ENCODE measurements at places on chromosomes 12 and 14.

DNA sequence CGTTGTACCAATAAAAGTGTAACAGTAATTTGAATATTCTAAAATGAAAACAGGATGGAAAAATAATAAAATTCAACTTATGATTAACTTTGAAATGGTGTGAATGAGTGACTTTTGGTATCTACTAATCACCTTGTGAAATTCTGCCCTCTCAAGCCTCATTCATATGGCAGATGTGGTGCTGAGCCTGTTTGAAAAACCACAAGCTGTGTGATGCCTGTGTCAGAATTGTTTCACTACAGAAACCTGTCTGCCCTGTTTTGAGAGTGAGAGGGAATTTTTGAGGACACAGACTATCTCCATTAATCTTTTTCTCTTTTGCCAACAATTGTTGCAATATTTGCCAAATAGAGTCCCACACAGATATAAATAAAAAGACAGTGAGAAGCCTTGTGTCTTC is 3.9 kb upstream of the RNU6-7 start:
- no peak for DNase-seq

GRCh38 chr12:110936367-110937103 is 16.2 kb upstream of the MYL2 start:
- no peak for DNase-seq

DNA sequence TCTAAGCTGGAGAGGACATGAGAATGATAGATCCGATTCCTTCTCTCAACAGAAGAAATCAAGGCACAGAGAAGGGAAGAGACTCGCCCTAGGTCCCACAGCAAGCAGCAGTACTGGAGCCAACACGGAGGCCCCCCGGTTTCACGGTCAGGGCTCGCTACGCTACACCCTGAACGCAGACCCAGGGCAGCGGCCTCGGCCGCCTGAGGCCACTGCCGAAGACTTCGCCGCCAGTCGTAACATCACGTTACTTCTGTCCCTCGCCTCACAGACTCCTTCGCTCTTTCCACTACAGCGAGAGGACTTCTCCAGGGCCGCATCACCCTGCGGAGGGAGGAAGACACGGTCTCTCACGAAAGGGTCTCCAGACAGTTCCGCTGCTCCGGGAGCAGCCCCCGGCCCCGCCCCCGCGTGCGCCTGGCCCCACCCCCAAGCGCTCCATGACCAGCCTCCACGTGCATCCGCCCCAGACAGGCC is 411 bp upstream of the DCAF4 start:
- DNase-seq: no peak

DNA sequence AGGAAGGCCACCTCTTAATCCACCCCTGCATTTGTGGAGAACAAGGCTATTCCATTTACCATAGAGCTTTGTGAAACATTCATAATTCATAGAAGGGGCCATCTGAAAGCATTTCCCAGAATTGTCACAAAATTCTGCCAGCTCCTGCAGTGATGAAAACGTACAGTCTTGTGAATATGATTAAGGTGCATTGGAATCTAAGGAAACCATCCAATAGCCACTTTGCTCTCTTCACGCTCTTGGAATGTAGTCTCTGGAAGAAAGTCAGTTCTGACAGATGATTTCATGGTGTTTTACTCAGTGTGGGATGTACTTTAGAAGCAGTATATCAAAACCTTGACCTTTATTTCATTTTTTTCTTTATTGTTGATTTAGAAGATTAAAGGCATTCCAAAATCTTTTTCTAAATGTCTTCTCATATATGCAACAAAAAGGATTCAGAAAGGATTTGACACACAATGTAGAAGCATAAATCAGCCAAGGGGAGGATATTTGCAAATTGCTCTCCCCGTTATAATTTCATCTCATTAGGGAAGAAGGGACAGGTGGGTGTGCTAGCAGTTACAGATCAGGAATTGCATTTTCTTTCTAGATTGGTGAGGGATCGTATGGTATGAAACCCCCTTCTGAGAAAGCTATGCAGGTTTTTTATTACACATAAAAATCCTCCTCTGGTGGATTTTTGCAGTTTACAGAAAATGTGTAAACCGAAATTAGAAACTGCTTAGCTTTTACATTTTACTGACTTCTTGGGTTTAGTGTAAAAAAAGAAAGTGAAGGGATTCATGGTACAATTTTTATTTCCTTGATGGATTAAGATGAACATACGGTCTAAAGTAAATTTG is 390.2 kb downstream of the LRIG3 start:
- DNase-seq: no peak

GRCh38 chr14:103382376-103382775 is 2.8 kb upstream of the MARK3 start:
- DNase-seq: no peak

GRCh38 chr14:99062772-99063418 is 209.1 kb downstream of the BCL11B start:
- DNase-seq: no peak

- no peak for DNase-seq
Measured at GRCh38 chr12:110844551-110845338, 2.0 kb upstream of the CCDC63 start.

DNA sequence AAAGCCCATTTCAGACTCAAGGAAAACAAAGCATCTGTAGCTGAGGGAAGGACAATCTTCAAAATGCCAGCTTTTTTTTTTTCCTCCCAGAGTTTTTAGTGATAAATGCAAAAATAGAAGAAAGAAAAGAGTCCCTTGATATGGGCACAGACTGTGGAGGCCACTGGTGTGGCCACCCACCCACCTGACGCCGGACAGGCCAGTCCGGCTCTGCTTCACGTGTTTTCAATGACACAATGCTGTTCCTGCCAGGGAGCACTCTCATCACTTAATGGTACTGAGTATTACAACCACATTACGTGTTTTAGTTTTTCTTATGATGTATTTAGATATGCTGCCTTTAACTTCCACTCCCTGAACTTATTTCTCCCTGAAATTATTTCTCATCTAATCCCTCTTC is 155.7 kb upstream of the HIF1A start:
- no peak for DNase-seq

DNA sequence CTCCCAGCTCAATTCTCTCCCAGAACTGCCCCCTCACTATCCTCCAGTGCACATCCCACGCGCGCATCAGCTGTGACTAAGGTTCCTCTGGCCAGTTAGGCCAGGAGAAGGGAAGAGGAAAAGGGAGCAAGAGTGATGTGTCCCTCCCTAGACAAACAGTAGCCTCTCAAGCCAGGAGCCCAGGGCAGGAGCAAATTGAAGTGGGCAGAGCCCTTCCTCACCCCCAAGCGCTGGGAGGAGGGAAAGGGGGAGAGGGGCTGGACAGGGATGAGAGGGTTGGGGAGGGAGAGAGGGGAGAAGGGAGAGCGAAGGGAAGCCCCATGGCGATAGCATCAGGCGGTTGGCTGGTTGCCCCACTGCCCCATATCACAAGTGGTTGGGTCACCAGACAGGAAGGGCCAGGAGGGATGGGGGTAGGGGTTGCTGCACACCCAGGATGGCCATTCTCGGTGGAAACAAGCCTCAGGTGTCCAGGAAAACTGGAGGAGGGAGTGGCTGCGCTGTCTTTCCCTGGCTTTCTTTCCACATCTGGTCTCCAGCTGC is 1.1 kb downstream of the CD63 start:
- no peak for DNase-seq

GRCh38 chr12:14716848-14717444 is 20.5 kb upstream of the GUCY2C start:
- DNase-seq: no peak

- DNase-seq: no peak
Measured at GRCh38 chr12:131087991-131088700, 134.4 kb downstream of the ADGRD1 start.

- DNase-seq: no peak
Measured at GRCh38 chr14:58193542-58193941, 6.4 kb upstream of the ACTR10 start.

- no peak for DNase-seq
Measured at GRCh38 chr14:94341656-94342333, 18.7 kb upstream of the SERPINA6 start.

- DNase-seq: no peak
Measured at GRCh38 chr12:106190581-106190980, 51.8 kb upstream of the NUAK1 start.

- no peak for DNase-seq
Measured at GRCh38 chr14:88882236-88882635, 57.8 kb downstream of the TTC8 start.

- no peak for DNase-seq
Measured at GRCh38 chr14:53509276-53510244, 356.4 kb upstream of the DDHD1 start.

DNA sequence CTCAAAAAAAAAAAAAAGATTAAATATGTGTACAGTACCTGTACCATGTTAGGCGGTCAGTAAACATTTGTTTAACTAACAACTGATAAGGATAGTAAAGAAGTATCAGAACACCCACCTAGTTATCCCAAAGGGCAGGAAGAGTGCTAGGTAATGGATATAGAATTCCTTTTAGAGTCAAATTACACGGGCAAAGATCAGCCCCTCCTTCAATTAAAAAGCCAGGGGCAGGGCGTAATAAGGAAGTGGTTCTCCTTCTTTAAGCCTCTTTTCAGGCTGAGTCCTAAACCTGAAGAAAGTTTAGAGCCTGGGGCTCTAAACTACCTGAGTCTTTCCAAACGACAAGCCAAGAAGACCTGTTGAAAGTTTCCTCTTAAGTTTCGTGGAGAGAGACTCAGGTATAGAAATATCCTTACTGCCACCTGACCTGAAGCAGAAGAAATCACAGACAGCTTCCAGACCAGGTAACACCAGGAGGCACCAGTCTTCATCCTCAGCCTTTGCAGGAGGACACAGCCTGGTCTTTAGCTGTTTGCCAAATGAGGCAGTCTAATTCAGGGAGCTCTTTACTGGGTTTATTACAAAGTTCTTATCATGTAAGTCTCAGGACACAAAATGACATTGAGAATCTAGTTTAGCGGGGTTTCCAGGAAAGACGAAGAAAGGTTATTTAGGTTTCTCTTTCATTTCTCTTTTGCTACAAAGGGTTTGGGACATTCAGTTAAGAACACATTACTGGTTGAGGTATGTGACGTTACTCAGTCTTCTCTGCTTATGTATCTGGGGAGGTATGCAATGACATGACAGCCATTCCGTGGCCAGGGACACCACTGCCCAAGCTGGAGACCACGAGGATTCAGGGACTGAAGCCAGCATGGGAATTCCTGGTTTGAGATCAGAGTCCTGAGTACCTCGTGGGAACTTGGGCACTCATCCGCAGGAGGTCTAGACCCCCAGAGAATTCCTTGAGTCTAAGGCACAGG is at the start of gene BCL2L14:
BCL2L14 (plus strand) TSS at position 266 of the 983 bp plus-strand sequence. CDS start 8,367 bp downstream, outside the sequence.
- DNase-seq: no peak

DNA sequence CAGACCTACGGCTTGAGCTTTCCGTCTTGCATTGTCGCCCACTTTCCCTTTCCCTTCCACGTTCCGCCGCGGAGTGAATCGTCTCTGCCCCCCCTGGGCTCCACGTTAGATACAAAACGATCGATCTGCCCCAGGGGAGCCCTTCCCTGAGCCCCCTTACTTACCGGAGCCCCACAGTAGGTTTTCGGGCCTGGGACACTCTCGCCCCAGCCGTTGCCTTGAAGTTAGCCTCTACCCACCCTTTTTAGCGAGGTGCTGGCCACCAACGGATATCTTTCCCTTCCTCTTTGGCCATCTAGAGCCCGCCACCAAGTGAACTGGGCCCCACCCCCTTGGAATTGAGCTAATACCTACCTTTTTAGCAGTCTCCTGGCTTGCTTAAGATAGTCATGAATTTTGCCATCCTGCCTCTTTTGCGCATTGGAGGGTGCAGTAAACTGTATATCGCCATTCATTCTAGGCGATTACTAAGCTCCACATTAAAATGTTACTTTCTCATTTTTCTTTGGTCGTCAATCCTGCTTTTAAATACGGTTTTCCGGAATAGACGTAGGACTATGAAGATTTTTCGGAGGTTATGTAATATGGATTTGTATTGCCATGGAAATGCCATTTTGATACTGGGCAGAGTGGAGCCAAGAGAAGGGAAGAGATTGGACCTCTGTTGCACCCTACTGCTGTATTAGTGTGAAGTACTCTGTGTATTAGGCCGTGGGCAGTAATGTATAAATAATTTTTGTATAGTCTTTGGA is 764 bp downstream of the RBM25 start:
- no peak for DNase-seq

All from D721Med (cell line).